ENCODE measurements at places on chromosomes 2 and 18.

DNA sequence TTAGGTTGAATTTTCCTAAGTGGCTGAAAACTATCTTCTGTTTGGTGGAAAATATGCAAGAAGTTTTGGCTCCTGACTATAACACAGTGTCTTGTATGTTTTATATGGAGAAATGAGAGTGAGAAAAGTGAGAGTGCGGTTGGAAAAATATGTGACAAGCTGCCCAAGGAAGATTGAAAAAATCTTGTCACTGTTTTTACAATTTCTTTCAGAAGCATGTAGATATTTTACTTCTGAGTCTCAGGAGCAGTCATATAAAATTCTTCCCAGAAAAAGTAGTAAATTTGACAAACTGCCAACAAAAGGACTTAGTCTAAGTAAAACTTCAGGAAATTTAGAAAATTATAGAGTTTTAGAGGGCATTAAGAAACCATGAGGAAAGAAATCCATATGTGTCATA lies 19.4 kb upstream of the RMND5A start:
- DNase-seq = no peak

- no peak for DNase-seq
These were observed 833 bp downstream of the EPB41L5 start for GRCh38 chr2:120013597-120014223.

GRCh38 chr2:40037303-40037702 lies 258.2 kb upstream of the THUMPD2 start:
- DNase-seq = no peak

GRCh38 chr18:42437646-42438045 lies 482.6 kb downstream of the PIK3C3 start:
- DNase-seq = no peak

- DNase-seq = no peak
These were observed 5.4 kb downstream of the CTAGE1 start for GRCh38 chr18:22412176-22412911.

DNA sequence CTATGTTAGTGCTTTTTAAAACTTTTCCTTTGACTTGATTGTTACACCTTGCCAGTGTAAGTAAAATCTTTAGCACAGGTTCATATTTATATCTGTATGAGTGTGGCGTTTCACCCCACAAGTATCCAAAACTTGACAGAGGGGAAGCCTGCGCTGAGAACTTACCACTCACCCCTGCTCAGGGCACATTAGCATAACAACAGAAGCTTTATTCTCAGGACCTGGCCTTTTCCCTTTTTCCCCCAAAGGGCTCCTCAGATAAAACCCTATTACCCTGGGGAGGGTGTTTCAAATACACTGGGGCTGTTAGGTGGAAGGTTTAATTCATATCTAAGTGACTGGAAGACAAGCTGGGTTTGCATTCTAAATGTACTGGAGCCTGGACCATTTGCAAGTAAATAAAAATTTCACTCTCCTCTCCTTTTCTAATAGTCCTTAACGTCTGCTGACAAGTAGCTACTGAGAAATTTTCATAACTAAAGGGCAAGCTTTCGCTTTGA lies 276.6 kb downstream of the RNF152 start:
- no peak for DNase-seq

- no peak for DNase-seq
These were observed 20.4 kb downstream of the TGFBRAP1 start for GRCh38 chr2:105309147-105309545.

DNA sequence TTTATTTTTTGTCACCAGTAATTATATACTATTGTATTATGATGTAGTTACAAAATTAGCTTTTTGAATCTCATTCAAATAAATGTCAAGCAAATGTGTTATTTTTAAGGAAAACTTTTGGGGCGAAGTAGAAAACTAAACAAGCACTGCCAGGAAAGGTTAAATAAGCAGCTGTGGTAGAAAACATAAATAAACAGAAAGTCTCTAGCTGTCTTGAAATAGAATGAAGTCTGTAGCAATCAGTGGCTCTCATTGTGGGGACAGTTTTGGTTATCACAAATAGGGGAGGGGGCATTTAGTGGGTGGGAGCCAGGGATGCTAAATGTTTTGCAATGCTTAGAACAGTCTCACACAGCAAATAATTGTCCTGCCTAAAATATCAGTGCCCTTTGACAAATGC lies 3.4 kb downstream of the INSIG2 start:
- DNase-seq = no peak

GRCh38 chr2:71456617-71457016 lies 3.3 kb downstream of the DYSF start:
- DNase-seq = no peak

- no peak for DNase-seq
These were observed 4.6 kb upstream of the FMNL2 start for GRCh38 chr2:152330235-152330866.

DNA sequence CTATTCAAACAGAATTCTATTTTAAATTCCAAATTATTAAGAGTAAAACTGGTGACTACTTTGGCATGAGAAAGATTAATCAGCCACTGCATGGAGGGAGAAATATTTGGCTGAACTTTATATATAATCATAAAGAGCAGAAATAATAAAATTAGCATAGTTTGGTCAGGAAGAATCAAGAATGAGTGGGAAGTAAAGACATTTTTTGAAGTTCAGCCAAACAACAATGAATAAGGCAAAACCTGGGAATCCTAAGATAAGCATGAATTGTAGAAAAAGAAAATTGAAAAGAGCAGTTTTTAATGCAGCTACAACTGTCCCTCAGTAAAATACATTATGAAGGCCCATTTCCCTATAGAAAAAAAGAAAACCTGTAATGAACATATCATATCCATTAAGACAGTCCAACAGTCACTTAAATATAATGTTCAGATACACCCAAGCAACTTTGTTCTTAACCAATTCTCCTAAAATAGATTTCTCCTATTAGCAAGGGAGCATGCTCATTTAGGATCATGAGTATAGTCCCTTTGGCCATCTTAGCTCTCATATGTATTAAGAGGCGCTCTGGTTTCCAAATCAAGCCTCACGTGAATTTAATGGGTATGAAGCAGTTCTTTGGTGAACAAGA lies 6.5 kb downstream of the TMEM17 start:
- DNase-seq = no peak
